Vagina (tissue), 2 donors: ENCODE measurements at places on chromosomes 1 and 21.

- H3K4me3 ChIP-seq = peak overlapping the region; percentile 77
- peak overlapping the region; percentile 96 for H3K27ac ChIP-seq
- H3K36me3 ChIP-seq = no peaks in the 10 kb centered on the region
- H3K27me3 ChIP-seq = no peaks in the 10 kb centered on the region
- no peak for DNase-seq
Observed at GRCh38 chr1:86706018-86706635, 1.8 kb downstream of the SH3GLB1 start.

DNA sequence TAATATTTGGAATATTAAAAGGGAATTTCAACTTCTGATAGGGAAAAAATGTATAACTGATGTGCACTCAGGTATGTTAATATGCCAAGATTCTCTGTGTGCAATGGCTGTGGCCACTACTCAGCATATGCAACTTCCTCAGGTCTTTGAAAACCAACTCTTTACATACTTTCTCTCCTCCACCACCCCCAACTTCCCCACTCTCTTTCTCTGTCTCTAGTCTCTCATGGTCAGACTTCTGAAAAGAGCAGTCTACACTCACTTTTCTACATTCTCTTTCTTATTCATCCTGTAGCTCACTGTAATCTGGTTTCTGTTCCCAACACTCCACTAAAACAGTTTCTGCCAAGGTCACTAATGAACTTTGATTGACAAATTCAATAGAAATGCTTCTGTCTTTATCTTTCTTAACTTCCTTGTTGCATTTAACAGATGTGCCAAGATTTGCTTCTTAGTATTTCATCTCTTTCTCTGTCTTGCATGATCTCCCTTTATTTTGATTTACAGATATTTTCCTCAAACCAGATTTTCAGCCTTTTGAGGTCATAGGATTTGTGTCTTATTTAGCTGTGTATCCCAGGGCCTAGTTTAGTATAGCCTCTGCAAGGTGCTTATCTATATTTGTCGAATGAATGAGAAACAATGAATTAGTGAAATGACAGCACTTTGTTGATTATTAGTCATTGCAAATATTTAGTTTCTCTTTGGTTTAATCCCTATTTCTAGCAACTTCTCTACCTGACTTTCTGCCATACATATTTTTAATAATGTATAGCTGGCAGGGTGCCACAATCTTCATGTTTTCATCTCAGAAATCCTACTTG is 168.9 kb downstream of the LMO4 start:
- H3K4me3 ChIP-seq = no peak overlapping the region
- H3K27ac ChIP-seq = no peak overlapping the region
- DNase-seq = no peak
- H3K27me3 ChIP-seq = no peaks in the 10 kb centered on the region

DNA sequence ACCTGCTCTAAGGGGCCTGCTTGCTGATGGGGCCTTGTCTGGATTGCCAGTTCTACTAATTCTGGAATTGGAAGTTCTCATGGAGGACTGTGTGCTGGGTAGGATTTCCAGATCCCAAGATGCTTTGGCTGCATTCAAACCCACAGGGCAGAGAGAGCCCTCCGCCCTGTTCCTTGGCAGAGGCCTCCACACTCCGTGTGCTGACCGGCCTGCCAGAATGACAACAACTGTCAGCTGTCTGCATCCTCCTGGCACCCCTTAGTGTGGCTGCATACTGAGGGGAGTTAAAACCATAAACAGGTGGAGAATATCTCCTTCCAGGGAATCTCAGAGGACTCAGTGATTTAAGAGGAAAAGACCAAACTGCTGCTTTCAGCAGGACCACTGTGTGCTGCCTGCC is 60.7 kb downstream of the ADARB1 start:
- H3K27ac ChIP-seq = no peak overlapping the region
- no peaks in the 10 kb centered on the region for H3K27me3 ChIP-seq
- H3K4me3 ChIP-seq = no peak overlapping the region
- H3K36me3 ChIP-seq = no peaks in the 10 kb centered on the region
- peaks cover 26% of the 10 kb centered on the region for H3K4me1 ChIP-seq
- DNase-seq = no peak

GRCh38 chr1:244732851-244733450 is 80.0 kb downstream of the DESI2 start:
- H3K36me3 ChIP-seq = no peaks in the 10 kb centered on the region
- H3K27me3 ChIP-seq = no peaks in the 10 kb centered on the region

DNA sequence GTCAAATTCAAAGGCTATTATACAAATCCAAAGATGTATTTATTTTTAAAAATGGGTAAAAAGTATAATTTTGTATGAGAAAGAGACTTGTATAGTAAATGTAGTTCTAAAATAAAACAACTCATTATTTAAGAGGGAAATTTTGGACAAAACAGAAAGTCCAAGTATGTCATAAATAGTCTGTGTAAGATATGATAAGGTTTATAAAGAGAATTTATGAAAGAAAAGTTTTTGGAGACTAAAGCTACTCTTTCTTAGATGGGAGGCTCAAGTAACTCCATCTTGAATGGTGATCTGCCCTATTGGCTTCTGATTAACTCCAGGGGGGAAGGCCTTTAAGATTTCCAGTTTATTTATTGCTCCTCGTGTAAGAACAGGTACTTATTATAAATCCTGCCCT is 14.7 kb upstream of the OR2T27 start:
- H3K4me3 ChIP-seq = no peak overlapping the region
- no peak for DNase-seq
- no peaks in the 10 kb centered on the region for H3K36me3 ChIP-seq
- H3K27ac ChIP-seq = no peak overlapping the region
- H3K4me1 ChIP-seq = no peaks in the 10 kb centered on the region

DNA sequence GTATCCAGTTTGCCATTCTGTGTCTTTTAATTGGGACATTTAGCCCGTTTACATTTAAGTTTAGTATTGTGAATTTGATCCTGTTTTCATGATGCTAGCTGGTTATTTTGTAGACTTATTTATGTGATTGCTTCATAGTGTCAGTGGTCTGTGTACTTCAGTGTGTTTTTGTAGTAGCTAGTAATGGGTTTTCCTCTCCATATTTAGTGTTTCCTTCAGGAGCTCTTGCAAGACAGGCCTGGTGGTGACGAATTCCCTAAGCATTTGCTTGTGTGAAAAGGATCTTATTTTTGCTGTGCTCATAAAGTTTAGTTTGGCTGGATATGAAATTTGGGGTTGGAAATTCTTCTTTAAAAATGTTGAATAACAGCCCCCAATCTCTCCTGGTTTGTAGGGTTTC is 69.2 kb upstream of the PDC start:
- no peaks in the 10 kb centered on the region for H3K4me1 ChIP-seq
- H3K36me3 ChIP-seq = no peaks in the 10 kb centered on the region
- H3K27ac ChIP-seq = no peak overlapping the region
- no peaks in the 10 kb centered on the region for H3K27me3 ChIP-seq

GRCh38 chr1:103960710-103961109 is 211.0 kb downstream of the AMY1C start:
- H3K27me3 ChIP-seq = no peaks in the 10 kb centered on the region
- no peaks in the 10 kb centered on the region for H3K36me3 ChIP-seq
- DNase-seq = no peak
- H3K4me1 ChIP-seq = no peaks in the 10 kb centered on the region
- no peak overlapping the region for H3K27ac ChIP-seq

- DNase-seq = no peak
- H3K27me3 ChIP-seq = no peaks in the 10 kb centered on the region
- H3K36me3 ChIP-seq = no peaks in the 10 kb centered on the region
- peaks cover 99% of the 10 kb centered on the region for H3K4me1 ChIP-seq
- H3K27ac ChIP-seq = peak overlapping the region; percentile 86
- H3K4me3 ChIP-seq = no peak overlapping the region
Observed at GRCh38 chr1:21313203-21313885, 23.1 kb upstream of the ECE1 start.

- no peaks in the 10 kb centered on the region for H3K4me1 ChIP-seq
- no peak overlapping the region for H3K4me3 ChIP-seq
- no peak overlapping the region for H3K27ac ChIP-seq
- peak; percentile 34 for DNase-seq
Observed at GRCh38 chr1:30444401-30444800, 279.0 kb downstream of the MATN1 start.

DNA sequence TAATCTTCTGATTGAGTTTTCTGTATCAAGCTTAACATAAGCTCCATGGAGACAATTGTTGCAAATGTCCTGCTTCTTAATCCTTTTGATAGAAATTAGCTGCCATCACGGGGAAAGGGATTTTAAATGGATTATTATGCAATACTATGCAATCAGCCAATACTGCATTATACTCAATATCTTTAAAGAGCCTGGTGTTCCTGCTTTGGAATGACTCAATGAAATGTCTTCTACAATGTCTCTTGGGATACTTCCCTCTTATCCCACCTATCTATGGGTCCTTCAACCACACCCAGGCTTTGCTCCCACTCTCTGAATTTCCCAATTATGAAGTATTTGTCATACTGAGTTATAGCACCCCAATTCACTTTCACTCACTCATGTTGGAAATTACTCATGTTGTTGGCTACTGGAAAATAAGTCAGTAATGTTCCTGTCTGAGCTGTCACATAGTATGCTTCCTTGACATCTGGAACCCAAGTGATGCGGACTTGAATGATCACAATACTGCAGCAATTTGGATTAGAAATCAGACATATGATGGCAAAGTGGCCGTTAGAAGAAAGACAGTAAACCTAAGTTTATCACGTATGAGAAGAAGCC is 85.0 kb downstream of the TPR start:
- DNase-seq = no peak
- H3K27ac ChIP-seq = no peak overlapping the region
- H3K27me3 ChIP-seq = no peaks in the 10 kb centered on the region
- no peaks in the 10 kb centered on the region for H3K4me1 ChIP-seq

DNA sequence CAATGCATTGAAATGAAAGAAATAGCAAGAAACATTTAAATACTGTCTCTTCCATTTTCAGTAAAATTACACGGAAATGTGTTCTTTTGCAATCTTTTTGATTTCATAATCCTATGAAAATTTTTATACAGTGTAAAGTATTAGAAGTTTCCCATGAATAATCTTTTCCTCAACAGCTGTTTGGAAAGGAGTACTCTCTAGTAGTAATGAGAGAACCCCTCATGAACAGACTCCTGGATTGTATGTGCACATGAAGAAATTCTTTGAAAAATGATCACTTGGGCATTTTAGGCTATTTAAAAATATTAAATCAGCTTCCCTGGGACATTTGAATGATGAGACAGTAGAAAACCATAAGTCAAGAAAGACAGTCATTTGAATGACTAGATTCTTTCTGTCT is 64.4 kb downstream of the LHX9 start:
- no peaks in the 10 kb centered on the region for H3K36me3 ChIP-seq
- no peak for DNase-seq
- no peak overlapping the region for H3K4me3 ChIP-seq
- H3K4me1 ChIP-seq = no peaks in the 10 kb centered on the region
- H3K27me3 ChIP-seq = no peaks in the 10 kb centered on the region
- H3K27ac ChIP-seq = no peak overlapping the region

DNA sequence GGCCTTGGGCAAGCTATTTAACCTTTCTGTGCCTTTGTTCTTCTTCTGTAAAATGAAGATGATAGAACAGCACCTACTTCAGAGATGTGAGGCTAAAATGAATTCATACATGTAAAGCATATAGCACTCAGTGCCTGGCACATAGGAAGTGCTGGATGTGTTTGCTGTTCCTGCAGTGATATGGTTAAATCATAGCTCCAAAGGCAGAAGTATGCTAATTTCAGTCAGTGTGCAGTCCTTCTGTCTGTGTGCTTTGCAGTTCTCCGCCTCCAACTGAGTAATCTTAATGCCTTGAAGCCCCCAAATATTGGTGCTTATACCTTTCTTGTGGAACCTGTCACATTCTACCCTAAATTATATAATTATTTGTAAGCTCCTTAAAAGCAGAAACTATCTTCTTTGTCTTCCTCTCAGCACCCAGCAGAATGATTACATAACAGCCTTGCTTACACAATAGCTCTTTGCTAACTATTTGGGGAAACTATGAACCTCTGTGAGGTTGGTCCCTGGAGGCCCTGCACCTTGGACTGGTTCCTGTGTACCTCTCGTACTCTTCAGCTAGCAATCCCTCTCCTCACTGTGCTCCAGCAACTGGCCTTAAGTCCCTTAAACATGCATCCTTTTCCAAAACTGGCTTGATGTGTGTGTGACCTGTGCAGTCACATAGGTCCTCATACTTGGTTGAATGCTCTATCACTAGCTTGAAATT is 57.0 kb upstream of the CACYBP start:
- H3K27me3 ChIP-seq = no peaks in the 10 kb centered on the region
- H3K4me1 ChIP-seq = peaks cover 7% of the 10 kb centered on the region
- H3K27ac ChIP-seq = no peak overlapping the region
- H3K4me3 ChIP-seq = no peak overlapping the region
- no peak for DNase-seq

- DNase-seq = no peak
- H3K27me3 ChIP-seq = no peaks in the 10 kb centered on the region
- H3K4me3 ChIP-seq = no peak overlapping the region
Observed at GRCh38 chr1:231187571-231187970, 25.7 kb downstream of the TRIM67 start.

- peaks cover 19% of the 10 kb centered on the region for H3K36me3 ChIP-seq
- H3K4me1 ChIP-seq = peaks cover 27% of the 10 kb centered on the region
- H3K4me3 ChIP-seq = peak overlapping the region; percentile 89
- peak overlapping the region; percentile 96 for H3K27ac ChIP-seq
Observed at GRCh38 chr1:145992502-145992936, 3.9 kb downstream of the TXNIP start.

DNA sequence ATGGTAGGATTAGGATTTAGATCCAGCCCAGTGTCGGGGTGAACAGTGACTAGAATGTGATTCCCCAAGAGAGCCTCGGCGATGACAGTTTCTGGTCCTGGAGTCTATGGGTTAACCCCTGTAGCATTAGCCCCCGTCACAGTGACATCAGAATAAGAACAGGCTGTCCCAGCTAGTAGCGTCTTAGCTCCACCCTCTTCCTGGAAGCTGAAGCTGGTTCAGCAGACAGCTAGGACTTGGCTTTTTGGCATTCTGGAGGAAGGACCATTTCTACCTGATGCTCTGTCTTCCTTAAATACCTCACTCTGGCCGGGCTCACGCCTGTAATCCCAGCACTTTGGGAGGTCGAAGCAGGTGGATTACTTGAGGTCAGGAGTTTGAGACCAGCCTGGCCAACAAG is 5.0 kb downstream of the NDUFS2 start:
- H3K27ac ChIP-seq = peak overlapping the region; percentile 74
- no peak overlapping the region for H3K4me3 ChIP-seq
- DNase-seq = no peak
- no peaks in the 10 kb centered on the region for H3K27me3 ChIP-seq

DNA sequence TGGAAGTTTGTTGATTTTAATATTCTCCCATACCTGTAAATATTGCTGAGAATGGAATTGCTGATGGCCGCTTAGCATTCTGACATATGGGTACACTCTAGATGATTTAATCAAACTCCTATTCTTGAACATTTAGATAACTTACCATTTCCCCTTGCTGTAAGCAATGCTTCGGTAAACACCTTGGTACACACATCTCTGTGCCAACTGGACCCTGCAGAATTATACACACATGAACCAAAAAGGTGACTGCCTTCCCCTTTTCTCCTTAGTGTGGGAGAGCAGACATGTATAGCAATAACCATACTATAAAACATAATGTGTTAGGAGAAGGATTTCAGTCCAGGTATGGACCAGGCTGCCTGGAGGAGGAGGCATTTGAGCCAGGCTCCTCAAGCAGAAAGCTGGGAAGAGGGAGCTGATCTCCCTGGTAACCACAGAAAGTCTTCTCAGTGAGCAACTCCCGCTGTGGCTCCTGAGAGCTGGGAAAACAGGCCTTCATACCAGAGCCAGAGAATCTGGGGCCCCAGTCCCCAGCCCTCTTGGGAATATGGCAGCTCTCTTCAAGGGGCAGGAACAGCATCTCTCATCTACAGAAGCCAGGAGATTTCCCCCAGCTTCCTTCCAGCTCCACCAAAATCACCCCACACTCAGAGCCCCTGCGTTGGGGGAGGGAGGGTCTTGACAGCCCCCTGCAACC is 33.9 kb upstream of the CSF1 start:
- no peak for DNase-seq
- peaks cover 64% of the 10 kb centered on the region for H3K4me1 ChIP-seq
- H3K27ac ChIP-seq = peak overlapping the region; percentile 83
- H3K4me3 ChIP-seq = no peak overlapping the region
